ENCODE measurements at places on chromosomes 4 and X.

DNA sequence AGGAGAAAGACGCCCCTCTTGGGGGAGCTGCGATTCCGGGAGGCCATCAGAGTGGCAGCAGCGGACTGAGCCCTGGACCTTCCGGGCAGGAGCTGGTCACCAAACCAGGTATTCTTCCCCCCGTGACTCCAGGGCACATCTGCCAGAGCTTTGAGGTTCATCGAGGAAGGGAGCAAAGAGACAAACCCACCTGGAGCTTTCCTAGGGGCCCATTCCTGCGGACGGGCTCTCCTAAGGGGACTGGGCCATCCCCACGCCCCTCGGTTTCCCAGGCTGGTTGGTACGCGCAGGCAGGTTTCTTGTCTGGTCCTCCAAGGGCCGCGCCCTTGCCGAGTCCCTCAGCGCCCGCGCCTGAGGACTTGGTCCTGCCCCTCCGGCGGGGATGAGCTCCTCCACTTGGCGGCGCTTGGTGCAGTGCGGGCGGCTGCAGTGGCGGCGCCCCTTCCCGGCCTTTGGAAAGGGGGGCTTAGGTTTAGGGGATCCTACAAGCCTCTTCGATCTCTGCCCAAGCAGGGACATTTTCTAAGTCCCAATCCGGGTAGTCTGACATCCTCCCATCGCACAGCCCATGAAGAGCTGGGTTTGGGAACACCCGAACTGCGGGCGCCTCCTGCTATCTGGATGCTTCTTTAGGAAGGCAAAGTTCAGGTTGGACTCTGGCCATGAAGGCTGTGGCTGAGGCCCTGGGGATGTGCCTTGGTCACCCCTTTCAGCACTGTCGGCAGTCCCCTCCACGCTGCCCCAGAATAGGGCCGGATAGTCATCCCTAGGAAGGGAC, 538 bp downstream of the STBD1 start:
- DNase-seq, result peak; percentile 70

- DNase-seq, result no peak
Measured at GRCh38 chr4:112898357-112899141, 150.9 kb upstream of the ANK2 start.

DNA sequence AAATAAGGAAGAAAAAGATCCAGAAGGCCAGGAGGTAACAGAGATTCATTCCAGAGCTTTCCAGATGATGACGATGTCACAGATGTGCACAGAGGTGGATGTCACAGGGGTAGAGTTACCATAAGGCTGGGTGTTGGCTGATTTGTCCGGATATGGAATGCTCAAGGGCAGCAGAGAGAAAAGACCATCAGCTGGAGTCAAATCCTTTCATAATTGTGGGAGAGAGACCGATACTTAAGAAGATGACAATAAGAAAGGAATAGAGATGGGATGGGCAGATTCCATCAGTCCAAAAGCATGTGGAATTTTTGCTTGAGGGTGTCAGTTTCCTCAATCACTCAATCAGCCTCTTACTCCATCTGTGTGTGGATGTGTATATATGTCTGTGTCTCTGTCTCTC, 150.4 kb downstream of the CENPC start:
- no peak for DNase-seq

- DNase-seq, result no peak
Measured at GRCh38 chr4:181766061-181766548, 477.1 kb upstream of the TENM3 start.

- DNase-seq, result no peak
Measured at GRCh38 chr4:112109360-112110058, 35.7 kb upstream of the FAM241A start.

DNA sequence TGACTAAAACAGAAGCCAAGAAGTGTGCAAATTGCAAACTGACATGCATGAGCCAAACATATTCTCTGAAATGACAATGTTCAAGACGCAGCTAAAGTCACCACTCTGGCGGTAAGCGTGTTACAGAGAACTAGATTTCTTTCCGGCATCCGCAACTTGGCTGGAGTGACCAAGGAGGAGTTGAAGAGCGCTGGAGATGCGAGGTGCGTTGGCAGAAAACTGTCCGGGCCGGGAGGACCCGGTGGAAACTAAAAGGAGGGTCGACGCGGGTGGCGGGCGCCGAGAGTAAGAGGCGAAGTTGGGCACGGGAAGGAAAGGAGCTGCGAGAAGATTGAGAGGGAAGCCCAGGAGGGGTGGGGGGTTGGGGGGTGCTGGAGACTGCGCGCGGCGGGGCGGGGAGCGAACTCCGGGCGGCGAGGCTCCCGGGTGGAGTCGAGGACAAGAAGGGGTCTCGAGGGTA, 807 bp downstream of the SEL1L3 start:
- peak; percentile 48 for DNase-seq

DNA sequence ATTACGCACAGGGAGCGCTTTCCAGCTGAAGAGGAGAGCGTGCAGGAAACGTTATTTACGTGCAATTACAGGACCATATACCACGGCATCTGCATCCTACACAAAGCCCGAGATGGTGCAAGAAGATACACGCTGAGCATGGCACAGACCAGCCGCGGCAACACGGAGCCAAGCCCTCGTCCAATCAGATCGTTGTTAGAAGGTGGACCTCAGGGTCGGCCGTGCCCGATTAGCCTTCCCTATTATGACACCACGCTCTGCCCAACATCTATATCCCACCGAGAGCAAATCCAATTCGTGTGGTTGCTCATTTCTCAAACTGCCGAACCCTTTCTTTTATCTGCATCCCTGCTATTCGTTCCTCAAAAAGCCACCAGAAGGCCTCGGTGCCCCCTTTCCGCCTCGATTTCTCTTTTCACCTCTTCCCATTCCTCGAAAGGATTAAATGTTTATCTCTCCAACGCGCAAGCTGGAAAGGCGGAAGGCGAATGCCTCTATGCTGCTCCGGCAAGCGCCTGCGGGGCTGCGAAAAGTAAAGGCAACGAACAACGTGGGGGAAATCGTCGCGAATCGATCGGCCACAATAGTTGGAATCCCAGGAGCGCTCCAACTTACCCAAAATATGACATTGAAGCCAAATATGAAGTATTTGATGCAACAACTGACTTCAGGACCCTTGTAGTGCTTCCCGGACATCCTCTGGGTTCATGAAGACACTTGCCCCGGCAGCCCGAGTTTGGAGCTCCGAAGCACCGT, 702 bp downstream of the TSPAN5 start:
- DNase-seq, result peak; percentile 68

DNA sequence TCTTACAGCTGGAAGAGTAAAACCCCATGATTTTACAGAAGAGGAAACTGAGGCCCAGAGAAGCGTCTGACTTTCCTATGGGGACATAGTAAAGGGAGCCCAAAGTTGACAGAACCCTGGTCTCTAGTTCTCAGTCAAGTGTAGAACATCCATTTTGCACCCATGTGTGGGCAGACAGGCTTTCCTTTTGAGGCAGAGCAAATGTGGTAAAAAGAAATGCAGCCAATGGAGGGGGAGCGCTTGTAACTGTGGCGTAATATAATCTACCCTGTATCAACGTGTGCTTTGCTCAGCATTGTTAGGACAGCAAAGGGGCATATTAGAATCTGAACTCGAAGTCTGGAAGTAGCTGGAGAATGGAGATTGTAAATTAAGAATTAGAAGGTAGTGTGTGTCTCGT, 8.8 kb downstream of the MAMLD1 start:
- DNase-seq, result no peak

DNA sequence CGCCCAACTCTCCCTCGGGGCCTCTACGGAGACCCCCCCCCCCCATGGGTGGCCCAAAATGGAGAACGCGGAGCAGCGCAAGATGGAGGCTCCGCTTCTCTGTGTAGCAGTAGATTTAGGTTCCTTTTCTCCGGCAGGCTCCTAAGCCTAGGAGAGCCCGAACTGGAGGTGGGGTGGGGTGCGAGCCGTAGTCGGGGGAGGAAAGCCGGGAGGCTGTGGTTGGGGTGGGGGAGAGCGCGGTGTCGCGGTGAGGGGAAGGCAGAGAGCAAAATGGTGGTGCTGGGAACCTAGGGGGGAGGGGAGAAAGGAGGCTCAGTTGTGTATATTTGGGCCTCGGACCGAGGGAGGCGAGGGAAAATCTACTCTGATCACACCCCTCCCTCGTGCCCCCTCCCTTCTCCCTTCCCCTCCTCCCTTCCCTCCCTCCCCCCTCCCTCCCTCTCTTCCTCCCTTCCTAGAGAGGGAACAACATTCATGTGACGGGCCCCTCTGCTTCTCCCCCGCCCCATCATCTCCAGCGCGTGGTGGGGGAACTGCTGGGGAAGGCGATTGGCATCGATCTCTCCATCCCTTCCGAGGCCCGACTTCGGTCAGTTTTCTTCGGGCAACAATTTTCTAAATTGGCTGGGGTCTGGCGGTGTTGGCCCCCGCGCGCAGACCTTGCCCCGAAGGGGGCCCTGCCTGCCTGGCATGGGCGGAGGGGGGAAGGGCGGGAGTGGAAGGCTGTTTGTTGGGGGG, at the start of gene STAG2:
Gene STAG2, plus strand, starts transcription at position 439 of the 738 bp plus-strand sequence. CDS start 60,922 bp downstream, outside the sequence.
- DNase-seq, result peak; percentile 80

GRCh38 chrX:57587062-57587461, 4.7 kb upstream of the ZXDB start:
- no peak for DNase-seq

- DNase-seq, result no peak
Measured at GRCh38 chr4:153950100-153950979, 161.5 kb upstream of the SFRP2 start.

- DNase-seq, result no peak
Measured at GRCh38 chr4:99594818-99595217, 20.2 kb downstream of the MTTP start.

DNA sequence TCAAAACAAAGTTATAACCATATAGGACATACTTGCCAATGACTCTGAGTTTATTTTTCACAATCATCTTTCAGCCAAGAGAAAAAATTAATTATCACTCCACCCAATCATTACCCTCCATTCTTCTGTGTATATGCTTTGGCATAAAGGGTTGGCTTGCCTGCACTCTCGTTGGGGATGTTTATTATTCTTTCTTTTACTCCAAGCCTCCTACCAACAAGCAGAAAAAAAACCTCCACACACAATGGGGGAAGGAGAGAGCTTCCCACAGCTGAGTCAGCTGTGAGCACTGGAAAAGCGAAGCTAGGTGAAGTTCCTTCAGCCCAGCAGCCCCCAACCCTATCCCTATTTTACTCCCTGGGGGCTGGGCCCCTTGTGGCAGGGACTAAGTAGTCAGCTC, 1.5 kb downstream of the OPHN1 start:
- DNase-seq, result no peak

DNA sequence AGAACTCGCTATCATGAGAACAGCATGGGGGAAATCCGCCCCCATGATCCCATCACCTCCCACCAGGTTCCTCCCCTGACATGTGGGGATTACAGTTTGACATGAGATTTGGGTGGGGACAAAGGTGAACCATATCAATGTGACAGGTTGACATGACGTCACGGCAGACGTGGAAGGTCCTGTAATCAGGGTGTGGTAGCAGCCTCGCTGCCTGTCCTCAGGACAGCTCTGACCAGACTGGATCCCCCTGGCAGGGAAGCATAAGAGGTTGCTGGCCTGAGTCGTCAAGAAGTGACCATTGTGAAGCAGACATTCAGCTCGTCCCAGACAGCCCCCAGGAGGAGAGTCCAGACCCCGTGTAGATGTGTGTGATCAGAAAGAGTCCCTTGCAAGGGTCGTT, 104.6 kb downstream of the TNIP2 start:
- DNase-seq, result no peak

DNA sequence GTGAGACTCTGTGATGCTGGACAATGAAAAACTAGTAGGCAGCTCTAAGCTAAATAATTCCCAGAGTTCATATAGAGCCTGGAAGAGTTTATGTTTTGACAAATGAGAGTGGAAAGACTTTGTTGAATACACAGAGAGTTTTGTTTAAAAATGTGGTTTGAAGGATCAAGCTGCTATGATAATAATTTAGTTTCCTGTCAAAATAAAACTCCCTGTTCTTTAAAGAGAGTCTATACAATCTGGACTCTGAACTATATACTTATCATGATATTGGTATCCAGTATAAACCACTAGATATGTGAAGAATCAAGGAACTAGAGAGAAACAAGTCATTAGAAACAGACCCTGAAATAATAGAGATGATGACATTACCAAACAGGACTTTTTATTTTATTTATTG, 158.6 kb downstream of the C4orf33 start:
- no peak for DNase-seq

GRCh38 chrX:126550816-126551215, 1.8 kb downstream of the DCAF12L1 start:
- DNase-seq, result no peak

- no peak for DNase-seq
Measured at GRCh38 chrX:129654652-129655546, at the start of gene APLN. APLN (minus strand) TSS chrX:129654956; CDS start chrX:129654630, 326 bp downstream.

DNA sequence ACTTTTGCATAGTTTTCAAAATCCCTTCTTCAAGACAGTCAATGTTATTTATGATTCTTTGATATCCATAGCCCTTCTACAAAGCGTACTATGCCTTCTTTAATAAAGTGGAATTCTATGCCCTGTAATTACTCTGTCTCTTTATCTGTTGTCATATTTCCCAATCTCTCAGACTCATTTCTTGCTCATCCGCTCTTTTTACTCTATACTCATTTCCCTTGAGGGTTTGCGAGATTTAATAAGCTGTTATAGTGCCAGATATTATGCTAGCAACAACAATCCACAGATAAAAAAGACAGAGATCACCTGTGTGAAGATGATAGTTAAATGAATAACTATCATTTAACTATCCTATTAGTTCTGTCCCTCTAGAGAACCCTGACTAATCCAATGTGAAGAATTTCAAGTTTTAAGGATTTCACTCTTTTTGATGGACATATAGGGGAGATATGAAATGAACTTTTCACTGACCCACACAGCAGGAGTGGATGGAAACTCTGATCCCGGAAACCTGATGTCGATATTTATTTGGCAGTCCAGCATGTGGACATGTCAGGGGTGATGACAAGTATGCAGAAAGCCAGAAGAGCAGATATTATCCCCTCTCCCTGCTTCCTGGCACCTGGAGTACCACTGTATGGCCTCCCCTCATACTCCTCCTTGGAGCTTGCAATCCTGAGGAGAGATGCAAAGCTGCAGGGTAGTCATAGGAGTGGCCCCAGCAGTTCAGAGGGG, 49.7 kb downstream of the TMEM156 start:
- DNase-seq, result no peak

GRCh38 chrX:102491766-102492165, 20.2 kb upstream of the TCP11X2 start:
- no peak for DNase-seq

GRCh38 chr4:44493924-44494323, 45.3 kb upstream of the KCTD8 start:
- DNase-seq, result peak; percentile 50

DNA sequence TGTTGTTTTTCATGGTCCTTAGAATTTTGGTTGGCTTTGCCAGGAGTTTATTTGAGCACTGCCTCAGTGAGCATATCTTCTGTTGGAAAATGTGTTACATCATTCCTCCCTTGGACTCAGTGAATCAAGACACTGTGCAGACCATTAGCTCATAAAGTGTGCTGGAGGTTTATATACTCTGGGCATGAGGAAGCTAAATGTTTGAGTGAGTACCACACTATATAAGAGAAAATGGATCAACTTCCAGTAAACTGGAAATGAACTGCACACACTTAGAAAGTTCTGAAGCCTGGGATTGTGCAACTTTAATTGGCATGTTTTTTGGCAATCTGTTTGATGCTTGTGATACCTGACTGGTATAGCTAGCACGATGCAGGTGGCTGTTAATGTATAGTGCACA, 75.9 kb downstream of the LIMCH1 start:
- DNase-seq, result no peak
